ENCODE measurements at places on chromosomes 7 and 10.

GRCh38 chr10:72598769-72599701 lies 26.8 kb downstream of the MICU1 start:
- no peak for DNase-seq

- peak; percentile 35 for DNase-seq
These were observed 98.9 kb downstream of the DYNC1I1 start for GRCh38 chr7:95871075-95871848.

DNA sequence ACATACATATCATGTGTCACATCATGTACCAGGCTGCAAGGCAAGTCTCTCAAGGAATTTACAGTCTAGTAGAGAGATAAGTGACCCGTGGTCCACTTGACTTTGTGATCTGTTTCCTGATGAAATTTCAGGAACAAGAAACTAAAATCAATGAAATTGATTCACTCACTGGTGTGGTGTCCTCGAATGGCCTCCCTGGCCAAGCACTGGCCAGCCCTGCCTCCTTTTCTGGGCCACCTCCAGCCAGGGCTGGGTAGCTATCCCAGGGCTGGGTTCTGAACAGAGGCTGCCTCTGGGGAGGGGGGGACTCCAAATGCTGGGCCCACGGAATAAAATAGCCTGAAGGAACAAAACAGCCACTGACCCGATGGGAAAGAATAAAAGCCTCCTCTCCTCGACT lies 182.2 kb downstream of the HERPUD2 start:
- no peak for DNase-seq

DNA sequence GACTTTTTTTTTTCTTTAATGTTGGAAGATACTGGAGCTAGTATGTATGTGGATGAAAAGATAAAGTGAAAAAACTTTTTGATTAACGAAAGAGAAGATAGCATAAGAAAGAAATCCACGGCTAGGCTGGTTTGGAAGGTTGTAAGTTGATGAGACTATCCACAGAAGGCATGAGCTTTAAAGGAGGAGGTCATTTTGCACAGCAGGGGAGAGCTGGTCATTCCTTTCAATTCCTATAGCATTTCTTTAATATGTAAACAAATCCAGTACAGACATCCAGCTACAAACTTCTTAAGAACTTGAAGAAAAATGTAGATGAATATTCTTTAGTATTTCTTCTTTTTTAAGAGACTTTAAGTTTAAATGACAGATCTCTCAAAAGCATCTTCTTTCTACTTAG lies 281.3 kb downstream of the CACNA2D1 start:
- no peak for DNase-seq

DNA sequence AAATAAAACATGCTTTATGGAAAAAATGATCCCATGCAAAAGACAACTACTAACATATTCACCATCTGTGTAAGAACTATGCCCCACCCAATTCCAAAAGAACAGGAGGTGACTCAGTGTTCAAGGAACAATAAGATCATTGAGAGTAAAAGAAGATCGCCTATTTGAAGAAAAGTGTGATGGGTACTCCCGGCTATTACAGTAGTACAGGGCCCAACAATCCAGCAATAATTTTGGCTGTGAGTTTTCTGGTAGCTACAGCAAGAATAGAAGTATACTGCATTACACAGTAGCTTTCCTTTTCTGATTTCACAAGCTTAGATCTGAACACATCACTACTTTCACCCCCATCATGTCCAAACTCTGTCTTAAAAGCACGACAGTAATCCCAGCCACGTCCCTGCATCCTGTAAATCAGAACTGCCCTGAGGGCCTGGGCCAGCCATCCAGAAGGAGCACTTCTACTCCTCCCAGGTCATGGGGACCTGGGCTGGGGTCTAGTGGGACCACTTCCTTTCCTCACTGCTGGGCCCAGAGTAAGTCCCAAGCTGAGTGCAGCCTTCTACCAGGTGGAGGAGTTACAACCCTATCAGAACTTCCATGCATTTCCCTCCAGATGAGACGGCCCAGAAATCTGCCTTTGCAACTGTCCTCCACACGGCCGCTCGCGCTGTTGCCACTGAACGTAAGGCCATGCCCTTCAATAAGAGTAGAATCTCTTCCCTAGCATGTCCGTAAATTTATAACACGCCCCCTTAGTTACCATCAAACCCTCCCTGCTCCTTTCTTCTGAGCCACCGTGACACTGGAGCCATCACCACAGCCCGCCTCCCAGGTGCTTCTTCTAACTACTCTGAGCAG lies 7.9 kb downstream of the ESYT2 start:
- peak; percentile 62 for DNase-seq

- DNase-seq, result no peak
These were observed 17.6 kb downstream of the BHLHA15 start for GRCh38 chr7:98228801-98229200.

GRCh38 chr7:91356915-91357314 lies 92.7 kb downstream of the FZD1 start:
- DNase-seq, result no peak

DNA sequence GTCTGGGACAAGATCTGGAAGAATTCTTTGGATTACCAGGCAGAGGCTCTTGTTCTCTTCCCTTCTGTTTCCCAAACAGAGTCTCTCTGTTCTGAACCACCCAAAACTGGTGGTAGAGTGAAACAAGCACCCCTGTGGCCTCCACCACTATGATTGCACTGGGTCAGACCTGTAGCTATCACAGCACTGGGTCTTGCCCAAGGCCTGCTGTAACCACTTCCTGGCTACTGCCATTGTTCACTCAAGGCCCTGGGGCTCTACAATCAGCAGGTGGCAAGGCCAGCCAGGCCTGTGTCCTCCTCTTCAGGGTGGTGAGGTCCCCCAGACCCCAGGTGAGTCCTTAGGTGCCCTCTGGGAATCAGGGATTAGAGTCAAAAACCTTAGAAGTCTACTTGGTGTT lies 4.1 kb upstream of the LRRC17 start:
- no peak for DNase-seq

GRCh38 chr7:106484562-106484961 lies 176.4 kb downstream of the CCDC71L start:
- peak; percentile 47 for DNase-seq

DNA sequence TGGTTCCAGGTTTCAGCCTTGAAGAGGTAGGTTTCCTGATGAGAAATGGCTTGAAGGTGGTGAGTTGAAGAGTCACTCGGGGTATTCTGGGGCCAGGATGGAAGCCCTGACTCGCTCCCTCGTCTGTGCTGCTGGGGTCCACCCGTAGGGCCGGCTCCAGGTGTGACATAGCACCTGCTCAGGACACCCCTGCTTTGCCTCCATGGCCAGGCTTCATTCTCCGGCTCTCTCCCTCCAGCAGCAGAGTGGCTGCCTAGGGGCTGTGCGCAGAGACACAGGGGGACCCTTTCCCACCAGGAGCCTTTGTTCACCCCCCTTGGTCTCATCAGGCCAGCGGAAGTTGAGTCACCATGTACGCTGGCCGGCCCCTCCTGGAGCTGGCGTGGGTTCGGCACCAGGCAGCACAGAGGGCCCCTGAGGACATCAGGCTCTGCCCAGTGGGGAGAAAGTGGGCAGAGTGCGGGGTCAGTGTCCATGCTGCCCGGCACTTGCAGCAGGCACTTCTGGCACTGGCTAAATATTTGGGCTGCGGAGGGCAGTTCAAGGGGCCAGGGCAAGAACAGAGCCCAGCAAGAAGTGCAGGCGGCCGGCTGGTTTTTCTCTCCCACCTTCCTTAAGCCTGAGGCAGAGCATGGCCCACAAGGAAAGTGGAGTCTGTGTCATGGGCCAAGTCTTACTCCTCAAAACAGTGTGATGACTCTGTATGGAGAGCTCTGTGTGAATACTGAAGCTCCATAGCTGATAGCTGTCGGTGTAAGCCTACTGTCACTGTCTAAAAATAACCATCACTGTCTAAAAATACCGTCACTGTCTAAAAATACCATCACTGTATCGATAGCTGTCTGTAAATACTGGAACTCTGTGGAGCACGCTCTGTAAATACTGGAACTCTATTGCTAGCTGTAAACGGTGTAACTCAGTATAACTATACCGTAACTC lies 3.7 kb upstream of the PRKAR1B start:
- DNase-seq, result no peak

- DNase-seq, result no peak
These were observed 775.5 kb downstream of the LRMDA start for GRCh38 chr10:76206797-76207352.

DNA sequence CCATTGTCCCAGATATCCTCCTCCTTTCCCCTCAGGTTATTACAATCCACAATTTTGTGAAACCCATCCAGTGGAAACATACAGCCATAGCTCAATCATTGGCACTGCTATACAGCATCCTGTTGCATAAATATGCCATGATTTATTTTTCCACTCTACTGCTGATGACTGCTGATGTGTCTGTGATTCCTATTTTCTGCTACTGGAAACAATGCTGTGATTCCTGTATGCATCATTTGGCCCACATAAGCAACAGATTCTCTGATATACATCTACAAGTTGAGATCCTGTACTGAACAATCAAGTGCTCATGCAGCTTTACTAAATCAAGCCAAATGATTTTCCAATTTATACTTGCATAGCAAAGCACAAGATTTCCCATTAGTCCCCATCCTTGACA lies 39.6 kb downstream of the CUL2 start:
- no peak for DNase-seq

- DNase-seq, result peak; percentile 48
These were observed 557 bp downstream of the HOXA11 start for GRCh38 chr7:27184337-27185012.

- DNase-seq, result no peak
These were observed 306.6 kb downstream of the CAMK1D start for GRCh38 chr10:12655940-12656339.

- no peak for DNase-seq
These were observed 116.7 kb downstream of the SGMS1 start for GRCh38 chr10:50506861-50507573.

- peak; percentile 61 for DNase-seq
These were observed 19.6 kb upstream of the GPR37 start for GRCh38 chr7:124784879-124785818.

DNA sequence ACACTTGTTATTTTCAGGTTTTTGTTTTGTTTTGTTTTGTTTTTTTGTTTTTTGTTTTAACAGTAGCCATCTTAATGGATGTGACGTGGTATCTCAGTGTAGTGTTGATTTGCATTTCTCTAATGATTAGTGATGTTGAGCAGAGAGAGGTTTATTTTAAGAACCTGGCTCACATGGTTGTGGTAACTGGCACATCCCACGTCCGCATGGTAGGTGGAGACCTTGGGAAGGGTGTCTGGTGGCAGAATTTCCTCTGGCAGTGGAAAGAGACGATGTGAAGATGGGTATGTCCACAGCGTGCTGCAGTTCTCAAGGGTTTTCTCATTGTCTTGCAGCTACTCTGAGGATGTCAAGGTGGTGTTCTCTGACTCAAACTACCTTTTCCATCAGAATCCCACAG lies 252.2 kb downstream of the GALNT17 start:
- DNase-seq, result no peak

DNA sequence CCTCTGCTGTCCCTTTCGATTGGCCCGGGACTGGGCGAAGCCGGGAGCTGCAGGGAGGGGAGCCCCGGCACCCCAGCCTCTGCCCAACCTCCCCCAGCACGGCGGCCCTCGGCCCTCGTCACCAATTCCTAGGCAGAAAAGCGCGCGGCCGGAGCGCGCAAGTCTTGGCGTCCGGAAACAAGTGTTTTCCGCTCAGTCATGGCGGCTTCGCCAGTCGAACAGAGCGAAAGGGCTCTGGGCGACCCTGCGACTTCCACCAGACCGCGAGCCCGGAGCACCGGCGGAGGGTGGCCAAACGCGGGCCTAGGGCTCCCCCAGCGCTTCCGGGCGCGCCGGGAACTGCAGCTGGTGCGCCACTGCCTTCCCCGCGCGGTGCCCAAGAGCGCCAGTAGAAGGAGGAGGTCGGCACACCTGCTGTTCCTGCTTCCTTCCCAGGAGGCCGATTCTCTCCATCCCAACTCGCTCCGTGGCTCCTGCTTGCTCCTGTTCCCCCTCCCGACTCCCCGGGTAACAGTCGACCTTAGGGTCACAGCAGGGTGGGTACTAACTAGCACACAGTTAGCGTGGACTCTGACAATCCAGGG lies 729.9 kb downstream of the ZWINT start:
- DNase-seq, result peak; percentile 23

DNA sequence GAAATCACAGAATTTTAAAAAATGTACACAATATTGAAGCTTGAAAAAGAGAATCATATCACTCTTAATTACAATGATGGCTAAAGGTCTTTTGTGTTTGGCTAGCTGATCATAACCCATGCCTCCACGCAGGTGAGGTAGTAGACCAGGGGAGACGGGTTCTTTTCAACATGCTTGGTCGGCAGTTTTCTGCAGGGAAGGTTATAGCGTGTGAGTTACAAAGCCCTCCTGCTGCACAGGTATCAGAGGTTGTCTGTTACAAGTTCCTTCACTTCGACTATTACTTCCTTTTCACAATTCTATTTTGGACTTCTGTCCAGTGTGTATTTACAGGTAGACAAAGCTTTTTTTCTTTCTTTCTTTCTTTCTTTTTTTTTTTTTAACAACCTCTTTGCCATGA lies 127.1 kb upstream of the PRPS1L1 start:
- DNase-seq, result no peak

DNA sequence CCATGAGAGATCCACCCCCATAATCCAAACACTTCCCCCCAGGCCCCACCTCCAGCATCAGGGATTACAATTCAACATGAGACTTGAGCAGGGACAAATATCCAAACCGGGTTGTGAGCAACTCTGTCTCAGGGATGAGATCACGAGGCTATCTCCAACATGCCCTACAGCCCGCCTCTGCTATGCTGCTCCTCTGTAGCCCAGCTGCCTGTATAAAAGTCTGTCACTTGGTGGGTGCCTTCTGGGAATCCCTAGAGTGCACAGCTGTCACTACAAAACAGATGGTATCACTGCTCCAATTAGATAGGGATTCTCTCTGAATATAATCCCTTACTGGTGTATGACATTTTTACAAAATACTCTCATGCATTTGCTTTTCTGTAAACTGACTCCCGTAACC lies 114.9 kb upstream of the NANOS1 start:
- no peak for DNase-seq

DNA sequence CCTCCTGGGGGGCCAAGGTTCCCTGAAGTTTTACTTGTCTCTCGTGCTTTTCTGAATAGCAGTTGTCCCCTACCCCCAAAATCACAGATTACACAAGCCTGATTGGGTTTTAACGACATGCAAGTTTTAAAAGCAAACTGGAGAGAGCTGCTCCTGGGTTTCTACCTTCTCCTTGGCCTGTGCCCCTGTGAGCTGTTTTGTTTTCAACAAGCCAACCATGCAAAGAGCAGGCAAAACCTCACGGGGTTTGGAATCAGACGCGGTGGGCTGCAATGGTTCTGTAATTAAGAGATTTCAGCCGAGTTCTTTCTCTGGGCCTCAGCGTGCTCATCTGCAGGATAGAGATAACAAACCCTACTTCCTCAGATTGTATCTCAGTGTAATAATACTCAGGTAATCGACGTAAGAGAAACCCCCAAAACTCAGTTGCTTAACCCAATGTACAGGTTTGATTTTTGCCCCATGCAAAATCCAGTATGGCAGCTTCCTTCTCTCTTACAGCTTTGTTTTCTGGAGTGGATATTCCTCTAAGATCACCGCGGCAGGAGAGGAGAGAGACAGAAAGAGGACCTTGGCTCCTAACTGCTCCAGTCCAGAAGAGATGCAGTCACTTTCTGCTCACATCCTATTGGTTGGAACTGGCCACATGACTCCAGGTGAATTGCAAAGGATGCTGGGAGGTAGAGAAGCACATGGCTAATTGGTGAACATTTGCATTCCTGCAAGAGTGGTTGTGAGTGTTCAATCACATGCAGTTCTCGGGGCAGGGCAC lies 42.0 kb downstream of the MYL10 start:
- DNase-seq, result no peak

All from fibroblast of skin of abdomen (primary cell).